Right cardiac atrium (tissue), 5 donors: ENCODE measurements at places on chromosomes 5 and 9. TPM values are rescaled to one million over a fixed set of nuclear protein-coding genes. Genes with fewer than 3 reads are reported as not detected.

GRCh38 chr9:95852059-95853032 is 23.1 kb upstream of the ERCC6L2 start:
- no peak for DNase-seq

GRCh38 chr9:134698111-134698510 is 56.5 kb downstream of the COL5A1 start:
- DNase-seq = peak; percentile 59

- no peak for DNase-seq
Measured at GRCh38 chr9:128258326-128258725, 17.5 kb downstream of the GOLGA2 start.

DNA sequence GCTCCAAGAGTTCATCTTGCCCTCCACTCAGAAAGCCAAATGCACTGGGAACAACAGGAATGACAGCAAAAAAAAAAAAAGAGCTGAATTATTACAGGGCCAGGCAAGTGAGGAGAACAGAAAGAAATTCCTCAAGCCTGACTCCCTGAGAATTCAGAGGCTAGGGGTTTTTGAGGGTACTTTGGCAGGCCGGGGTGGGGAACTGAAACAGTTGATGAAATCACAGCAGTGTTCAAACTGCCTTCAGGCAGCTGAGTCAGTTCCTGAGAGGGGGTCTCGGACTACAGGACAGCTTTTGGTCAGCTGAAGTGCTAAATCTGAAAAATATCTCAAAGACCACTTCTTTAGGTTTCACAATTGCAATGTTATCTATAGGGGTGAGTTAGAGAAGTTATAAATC is 419.4 kb downstream of the SEMA5A start:
- DNase-seq = no peak

DNA sequence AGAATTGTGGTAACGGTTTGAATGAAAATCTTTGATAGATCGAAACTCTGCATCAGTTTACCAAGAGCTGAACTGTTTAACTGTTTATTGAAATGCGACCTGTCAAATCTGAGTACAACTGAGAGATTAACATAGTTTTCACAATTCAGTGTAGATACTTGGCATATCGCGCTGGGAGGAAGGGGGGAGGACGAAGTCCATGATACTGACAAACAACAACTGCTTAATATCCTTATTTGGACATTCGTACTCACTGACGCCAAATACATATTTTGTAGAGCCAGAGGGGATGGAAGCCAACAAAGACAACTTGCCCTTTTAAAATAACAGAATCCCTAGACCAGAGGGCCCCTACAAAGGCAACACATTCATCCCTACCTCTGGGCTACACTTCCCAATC is 93.2 kb downstream of the GLIS3 start:
- DNase-seq = peak; percentile 27

DNA sequence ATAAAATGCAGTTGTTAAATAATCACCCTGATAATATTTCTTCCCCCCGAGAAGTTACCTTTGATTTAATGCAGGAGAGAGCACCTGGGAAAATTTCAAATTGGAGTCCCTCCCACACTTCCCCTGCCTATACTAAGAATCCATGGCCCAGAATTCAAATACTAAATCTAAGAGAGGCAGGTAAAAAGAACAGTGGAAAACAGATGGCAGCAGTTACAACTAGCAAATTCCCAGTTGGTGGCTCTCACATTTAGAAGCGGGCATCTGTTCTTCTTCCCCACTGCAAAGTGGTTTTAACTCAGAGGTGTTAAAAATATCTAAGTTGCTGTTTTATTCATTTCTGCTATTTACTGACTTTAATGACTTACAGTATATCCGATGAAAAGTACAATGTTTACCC is 210.4 kb upstream of the ELAVL2 start:
- DNase-seq = no peak

DNA sequence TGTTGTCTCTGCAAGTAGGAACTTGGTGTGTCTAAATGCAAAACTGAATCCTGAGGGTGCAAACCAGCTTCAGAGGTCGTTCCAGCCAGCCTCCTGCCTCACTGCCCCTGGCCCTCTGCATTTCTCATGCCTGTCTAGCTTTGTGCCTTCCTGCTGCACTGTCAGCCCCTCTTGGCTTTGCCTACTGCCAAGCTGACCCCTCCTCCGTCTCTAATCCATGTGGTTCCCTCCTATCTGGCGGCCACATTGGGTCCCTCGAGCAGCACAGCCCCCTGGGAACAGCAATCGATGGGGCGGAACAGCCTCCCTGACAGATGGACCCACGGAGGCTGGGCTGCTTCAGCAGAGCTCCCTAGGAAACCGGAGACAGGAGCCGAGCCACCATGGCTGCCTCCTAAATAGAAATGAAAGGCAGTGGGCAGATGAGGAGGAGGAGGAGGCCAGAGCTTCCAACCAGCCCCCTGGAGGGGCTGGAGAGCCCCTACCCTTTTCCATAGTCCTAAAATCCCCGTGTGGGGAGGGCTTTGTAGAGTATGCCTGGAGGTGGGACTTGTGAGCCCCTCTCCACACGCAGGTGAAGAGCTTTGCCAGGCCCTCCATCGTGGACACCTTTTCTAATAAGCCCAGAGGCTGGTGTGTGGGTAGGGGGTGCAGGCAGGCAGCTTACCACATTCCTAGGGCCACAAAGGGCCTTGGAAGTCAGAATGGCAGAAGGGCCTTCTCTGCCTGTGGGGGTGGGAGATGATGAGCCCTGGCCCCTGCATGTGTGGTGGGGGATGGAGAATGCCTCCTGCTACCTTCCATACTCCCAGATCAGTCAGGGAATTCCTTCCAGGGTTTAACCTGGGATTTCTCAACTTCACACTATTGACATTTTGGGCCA is 9.2 kb upstream of the CXXC5 start:
- no peak for DNase-seq

DNA sequence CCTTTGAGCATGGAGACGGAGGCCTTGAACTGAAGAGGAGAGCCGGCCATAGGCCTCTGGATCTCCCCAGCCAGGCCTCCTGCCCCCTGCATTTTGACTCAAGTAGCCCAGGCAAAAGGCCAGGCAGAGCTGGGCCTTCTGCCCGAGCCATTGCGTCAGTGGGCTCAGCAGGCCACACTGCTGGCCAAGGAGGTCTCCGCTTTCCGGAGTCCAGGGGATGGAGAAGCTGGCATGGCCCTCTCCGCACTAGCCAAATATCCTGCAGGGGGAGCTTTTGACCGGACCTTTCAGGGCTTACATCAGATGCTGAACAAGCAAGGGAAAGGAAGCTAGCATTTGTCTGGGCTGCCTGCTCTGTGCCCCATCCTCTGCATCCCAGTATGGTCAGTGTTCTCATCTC is 386.8 kb downstream of the TRIM36 start:
- DNase-seq = peak; percentile 94

DNA sequence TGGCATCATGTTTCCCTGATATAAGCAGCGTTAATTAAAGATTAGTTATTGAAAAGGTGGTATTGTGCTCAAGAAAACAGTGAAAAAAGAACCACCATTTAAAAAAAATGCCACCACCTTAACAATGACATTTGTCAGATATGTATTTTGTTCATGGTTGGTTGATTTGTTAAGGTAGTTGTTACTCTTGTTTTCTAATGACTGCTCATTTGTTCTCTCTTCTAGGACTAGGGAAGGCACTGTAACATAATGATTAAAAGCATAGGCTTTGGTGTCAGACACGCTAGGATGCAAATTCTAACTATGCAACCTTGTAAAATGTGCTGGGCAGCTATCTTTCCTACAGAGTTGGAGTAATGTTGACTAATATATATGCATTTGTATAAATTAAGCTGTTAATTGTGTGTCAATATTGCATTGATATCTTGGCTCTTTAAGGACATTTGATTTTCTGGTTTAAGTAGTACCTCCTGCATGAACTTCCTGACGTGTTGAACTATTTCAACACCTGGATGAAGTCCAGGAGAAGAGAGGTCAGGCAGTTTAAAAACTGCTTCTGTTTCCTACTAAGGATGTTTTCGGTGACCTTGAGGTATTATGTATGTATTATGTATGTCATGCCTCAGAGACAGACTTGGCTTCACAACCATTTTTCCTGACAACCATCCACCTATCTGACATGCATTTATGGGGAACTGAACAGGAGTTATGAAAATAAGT is 77.8 kb downstream of the MUSK start:
- DNase-seq = no peak

GRCh38 chr5:84274585-84275468 is 109.9 kb downstream of the EDIL3 start:
- peak; percentile 58 for DNase-seq

- DNase-seq = no peak
Measured at GRCh38 chr9:4137234-4137633, 162.6 kb downstream of the GLIS3 start.

GRCh38 chr5:68965926-68966325 is 127.9 kb upstream of the SLC30A5 start:
- DNase-seq = no peak

GRCh38 chr9:70229026-70229425 is 29.8 kb upstream of the SMC5 start:
- no peak for DNase-seq

- DNase-seq = no peak
Measured at GRCh38 chr9:110606179-110606790, 26.7 kb upstream of the SVEP1 start.

DNA sequence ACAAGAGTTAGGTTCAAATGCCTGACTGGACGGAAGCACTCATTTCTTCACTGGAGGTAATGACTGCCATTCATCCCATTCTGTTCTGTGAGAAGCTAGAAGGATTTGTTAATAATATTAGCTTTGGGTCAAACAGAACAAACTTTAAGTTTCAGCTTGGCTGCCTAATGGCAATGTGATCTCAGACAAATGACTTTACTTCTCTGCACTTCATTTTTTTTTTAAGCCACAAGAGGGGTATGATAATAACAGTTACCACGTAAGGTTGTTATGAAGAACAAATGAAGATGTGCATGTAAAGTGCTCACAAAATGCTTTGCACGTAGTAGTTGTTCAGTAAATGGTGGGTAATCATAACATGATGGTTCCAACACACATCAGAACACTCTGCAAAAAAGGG is 199.4 kb downstream of the PAPPA start:
- no peak for DNase-seq

DNA sequence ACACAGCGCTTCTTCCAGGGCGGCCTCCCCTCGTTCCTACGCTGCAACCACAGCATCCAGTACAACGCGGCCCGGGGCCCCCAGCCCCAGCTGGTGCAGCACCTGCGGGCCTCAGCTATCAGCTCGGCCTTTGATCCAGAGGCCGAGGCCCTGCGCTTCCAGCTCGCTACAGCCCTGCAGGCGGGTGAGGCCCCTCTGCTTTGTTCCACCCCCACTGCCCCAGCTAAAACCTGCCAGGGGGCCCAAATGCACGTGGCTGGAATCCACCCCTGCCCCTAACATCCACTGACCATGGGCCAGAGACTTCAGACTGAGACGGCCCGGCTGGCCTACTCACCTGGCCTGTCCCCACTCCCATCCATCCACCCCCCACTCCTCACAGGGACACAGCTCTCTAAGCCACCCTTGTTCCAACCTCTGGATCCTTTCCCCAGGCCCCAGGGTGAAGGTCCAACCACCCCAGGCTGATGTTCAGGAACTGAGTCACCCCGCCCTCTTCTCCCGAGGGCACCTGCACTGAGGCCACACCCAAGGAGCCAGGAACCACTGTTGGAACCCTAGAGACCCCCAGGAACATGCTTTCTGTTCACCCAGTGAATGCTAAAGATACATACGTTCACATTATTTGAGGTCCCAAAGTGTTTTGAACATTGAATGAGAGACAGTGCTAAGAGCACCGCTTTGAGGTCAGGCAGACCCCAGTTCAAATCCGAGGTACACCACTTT is 18.9 kb upstream of the ASS1 start:
- peak; percentile 30 for DNase-seq

DNA sequence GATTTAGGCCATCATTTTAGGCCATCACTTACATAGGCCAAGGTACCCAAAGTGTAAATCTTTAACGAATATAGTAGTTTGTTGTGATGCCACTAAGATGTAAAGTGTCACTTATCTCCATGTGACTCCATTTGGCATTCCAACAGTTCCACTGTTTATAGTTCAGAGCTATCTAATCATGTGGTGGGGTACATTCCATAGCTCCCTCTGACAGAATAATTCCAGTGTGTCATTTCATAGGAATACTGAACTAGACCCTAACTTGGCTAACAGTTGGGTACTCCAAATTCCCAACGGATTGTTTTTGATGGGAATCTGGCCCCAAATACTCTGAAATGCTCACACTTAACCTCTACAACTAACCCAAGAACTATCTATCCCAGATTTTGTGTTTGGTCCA is 76.7 kb upstream of the FST start:
- DNase-seq = no peak

GRCh38 chr9:14399756-14400657 is 86.1 kb upstream of the NFIB start:
- DNase-seq = no peak

- DNase-seq = no peak
Measured at GRCh38 chr9:77710316-77710715, 62.2 kb upstream of the GNA14 start.

DNA sequence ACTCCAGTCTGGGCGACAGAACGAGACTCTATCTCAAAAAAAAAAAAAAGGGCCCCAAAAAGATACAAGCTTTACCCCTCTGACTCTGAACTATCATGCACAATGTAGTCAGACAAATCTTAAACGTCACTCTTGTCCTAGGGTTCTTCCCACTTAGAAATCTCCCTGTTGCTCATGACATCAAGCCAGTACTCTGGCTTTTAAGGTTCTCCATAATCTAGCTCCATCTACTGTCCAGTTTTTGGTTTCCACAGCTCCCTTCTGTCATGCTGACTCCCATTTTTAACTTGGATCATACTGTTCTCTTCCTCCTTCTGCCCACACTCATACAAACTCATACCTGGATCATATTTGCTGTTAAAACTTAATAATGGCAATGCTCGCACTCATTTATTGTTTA is 156.7 kb upstream of the TLX3 start:
- no peak for DNase-seq

GRCh38 chr5:91339063-91339705 is 43.9 kb downstream of the ARRDC3 start:
- DNase-seq = no peak

DNA sequence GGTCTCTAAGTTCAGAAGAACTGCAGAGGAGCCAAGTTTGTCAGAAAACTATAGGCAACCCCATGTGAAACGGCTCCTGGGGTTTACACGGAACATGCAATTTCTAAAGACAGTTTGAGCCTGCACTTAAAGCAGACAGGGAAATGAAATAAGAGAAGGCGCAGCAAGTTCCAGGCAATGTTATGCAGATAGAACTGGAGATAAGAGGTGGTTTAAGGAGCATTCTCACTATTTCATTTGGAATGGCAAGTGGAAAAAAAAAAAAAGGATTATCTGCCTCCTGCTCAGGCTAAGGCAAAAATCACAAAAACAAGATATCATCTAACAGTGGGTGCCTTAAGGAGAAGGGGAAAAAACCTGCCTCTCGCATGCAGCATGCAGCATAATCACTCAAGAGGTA is 2252.4 kb downstream of the MAT2B start:
- no peak for DNase-seq

PRSS3 gene
- not detected for total RNA-seq

RMND5B gene
- total RNA-seq = 33.6 TPM

FOXI1 gene
- total RNA-seq = not detected

SV2C gene
- not detected for total RNA-seq

CTNND2 gene
- total RNA-seq = 4.8 TPM

NSA2 gene
- 75.0 TPM for total RNA-seq

PTGDS gene
- 3,127 TPM for total RNA-seq

SLC4A9 gene
- total RNA-seq = not detected
